ENCODE measurements at places on chromosomes 3 and 15.

DNA sequence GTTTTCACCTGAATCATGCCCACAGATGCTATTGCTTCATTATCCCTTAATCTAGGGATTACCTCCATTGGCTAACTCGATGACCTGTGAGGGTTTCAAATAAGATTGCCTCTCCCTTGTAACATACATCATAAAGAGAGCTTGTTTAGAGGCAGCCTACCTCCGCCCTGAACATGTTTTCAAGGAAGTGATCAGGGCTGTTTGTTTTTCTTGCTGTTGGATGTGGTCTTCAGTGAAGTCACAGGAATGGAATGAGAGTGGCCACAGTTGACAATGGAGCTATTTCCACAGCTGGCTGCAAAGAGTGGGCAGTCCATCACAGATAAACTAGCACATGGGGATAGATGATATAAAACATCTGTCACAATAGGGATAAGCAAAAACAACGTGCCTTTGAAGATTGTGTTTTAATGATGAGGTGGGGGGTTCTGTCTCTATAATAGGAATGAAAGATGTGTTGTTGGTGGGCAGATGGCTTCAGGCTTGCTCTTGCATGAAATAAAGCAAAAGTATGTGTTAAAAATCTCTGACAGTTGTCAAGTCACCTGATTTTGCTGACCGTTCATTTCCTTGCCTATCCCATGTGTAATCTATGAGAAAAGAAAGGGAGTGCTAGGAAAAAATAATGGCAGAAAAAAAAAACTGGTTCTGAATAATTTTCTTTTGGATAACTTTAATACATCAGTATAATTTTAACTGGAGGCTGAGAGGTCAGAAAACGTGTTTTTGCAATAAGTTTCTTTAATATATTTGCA is 642.3 kb downstream of the RBMS3 start:
- no peak overlapping the region for H3K4me3 ChIP-seq
- DNase-seq: peak; percentile 96
- no peak overlapping the region for H3K27ac ChIP-seq
- no peaks in the 10 kb centered on the region for H3K36me3 ChIP-seq
- peaks cover 46% of the 10 kb centered on the region for H3K4me1 ChIP-seq

- DNase-seq: no peak
- H3K4me1 ChIP-seq: no peaks in the 10 kb centered on the region
These were observed 54.8 kb upstream of the VGLL4 start for GRCh38 chr3:11698326-11699082.

GRCh38 chr3:5260992-5261501 is 73.5 kb downstream of the EDEM1 start:
- no peak overlapping the region for H3K4me3 ChIP-seq
- H3K27me3 ChIP-seq: no peaks in the 10 kb centered on the region
- H3K4me1 ChIP-seq: no peaks in the 10 kb centered on the region
- no peak overlapping the region for H3K27ac ChIP-seq

- no peaks in the 10 kb centered on the region for H3K27me3 ChIP-seq
- peak overlapping the region; percentile 68 for H3K27ac ChIP-seq
- H3K36me3 ChIP-seq: peaks cover 6% of the 10 kb centered on the region
These were observed 5.0 kb downstream of the VGLL4 start for GRCh38 chr3:11638495-11639358.

DNA sequence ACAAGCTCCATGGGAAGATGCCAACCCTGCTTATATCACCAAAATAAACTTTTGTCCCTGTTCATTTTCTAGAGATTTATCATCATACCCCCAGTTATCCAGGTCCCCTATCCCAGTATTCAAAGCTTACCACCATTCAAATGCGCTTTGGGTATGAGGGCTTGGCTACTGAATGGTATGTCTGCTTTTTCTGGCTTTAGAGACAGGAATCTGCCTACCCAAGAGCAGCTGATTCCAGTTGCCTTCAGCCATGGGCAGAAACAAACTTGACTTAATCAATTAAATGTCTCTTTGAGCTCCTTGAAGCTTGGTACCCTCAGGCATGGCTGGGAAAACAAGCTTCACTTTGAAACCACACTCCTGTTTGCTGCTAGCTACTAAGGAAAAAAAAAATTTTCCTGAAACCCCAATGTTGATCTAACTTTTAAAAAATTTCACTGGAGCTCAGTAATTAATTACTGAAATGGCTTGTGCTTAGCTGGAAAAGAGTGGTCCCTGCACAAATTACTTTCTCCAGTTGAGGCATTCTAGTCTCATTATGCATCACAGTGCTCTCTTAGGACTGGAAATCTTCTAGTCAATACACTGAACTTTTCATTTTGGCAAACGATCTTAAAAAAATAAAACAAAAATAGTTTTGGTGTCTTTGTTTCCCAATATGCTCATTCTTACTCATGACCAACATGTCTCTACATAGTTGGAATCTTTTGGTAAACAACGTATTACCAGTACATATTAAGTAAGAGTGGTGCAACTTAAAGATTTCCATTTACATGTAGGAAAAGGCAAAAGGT is 242.8 kb downstream of the DTWD1 start:
- H3K36me3 ChIP-seq: no peaks in the 10 kb centered on the region
- no peaks in the 10 kb centered on the region for H3K27me3 ChIP-seq
- no peak for DNase-seq
- no peaks in the 10 kb centered on the region for H3K4me1 ChIP-seq
- H3K27ac ChIP-seq: no peak overlapping the region

DNA sequence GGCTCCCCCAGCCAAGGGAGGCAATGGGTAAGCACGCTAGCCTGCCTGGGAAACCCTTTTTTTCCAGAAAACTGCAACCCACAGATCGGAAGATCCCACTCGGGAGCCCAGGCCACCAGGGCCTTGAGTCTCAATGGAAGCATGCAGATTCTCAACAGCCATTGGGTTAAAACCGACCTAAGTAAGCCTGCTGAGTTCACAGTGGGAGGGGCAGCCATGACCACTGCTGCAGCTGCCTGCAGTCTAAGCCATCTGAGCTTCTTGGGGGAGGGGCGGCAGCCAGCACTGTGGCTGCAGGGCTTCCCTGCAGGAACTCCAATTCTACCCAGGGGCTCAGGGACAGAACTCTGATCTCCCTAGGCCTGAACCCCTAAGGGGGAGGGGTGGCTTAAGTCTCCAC is 82.0 kb downstream of the DPPA2 start:
- DNase-seq: no peak
- H3K4me1 ChIP-seq: no peaks in the 10 kb centered on the region
- H3K4me3 ChIP-seq: no peak overlapping the region
- no peaks in the 10 kb centered on the region for H3K27me3 ChIP-seq

- peak overlapping the region; percentile 74 for H3K27ac ChIP-seq
- H3K4me1 ChIP-seq: no peaks in the 10 kb centered on the region
- H3K4me3 ChIP-seq: no peak overlapping the region
- DNase-seq: peak; percentile 27
These were observed 702 bp upstream of the GPX1 start for GRCh38 chr3:49358884-49359225.

DNA sequence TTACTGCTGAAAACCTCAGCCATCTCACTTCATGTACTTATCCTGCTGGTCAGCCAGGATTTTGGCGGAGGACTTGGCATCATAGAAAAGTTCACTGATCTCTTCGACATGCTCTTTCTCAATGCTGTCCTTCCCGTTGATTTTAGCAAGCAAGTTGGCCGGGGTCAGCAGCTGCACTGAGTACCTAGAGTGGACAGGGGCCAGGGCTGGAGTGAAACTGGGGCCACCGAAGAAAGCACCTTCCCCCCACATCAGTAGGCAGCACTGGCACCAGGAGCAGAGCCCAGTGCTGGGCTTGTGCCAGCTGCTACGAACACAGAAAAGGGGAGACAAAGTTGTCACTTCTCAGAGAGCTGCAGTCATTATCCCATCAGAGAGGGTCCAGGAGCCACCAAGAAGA is 29.0 kb downstream of the SEC61A1 start:
- peaks cover 3% of the 10 kb centered on the region for H3K27me3 ChIP-seq
- H3K36me3 ChIP-seq: peaks cover 3% of the 10 kb centered on the region
- no peak overlapping the region for H3K4me3 ChIP-seq
- no peak overlapping the region for H3K27ac ChIP-seq

DNA sequence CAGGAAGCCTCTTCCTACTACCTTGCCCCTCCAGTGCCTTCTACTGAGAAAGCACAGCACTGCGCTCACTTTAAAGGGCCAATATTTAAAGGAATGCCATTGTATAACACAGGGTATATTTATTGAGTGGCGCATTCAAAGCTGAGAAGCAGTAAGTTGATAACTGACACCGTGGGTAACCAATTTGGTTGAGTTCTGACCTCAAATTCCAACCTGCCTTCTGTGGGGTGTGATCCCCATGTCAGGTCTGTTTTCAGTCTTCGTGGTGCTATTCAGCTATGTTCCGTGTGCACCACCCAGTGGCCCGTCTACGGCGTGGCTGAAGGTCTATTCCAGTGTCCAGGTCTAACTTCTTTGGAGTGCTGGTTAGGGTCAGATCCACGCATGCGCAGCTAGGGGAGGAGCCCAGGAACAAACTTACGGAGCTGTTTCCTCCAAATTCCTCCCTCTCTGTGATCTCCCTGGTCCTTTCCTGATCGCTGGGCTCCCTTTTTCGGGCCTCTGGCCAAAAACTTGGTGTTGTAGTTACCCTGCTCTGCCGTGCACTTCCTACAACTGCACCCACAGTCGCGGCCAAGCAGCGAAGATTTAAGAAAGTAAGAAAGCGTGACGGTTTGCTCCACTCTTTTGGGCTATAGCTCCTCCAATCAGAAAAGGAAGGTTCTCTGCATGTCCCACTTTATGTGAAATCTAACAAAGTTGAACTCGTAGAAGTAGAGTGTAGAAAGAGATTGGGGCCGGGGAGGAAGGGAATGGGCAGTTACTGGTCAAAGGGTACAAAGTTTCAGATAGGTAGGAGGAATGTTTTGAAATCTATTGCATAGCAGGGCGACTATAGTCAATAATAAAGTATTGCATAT is 7.7 kb downstream of the LRRC2 start:
- H3K36me3 ChIP-seq: no peaks in the 10 kb centered on the region
- no peak overlapping the region for H3K4me3 ChIP-seq
- peaks cover 5% of the 10 kb centered on the region for H3K4me1 ChIP-seq
- H3K27me3 ChIP-seq: no peaks in the 10 kb centered on the region

- DNase-seq: no peak
- H3K36me3 ChIP-seq: no peaks in the 10 kb centered on the region
- no peaks in the 10 kb centered on the region for H3K27me3 ChIP-seq
- no peak overlapping the region for H3K27ac ChIP-seq
- H3K4me1 ChIP-seq: no peaks in the 10 kb centered on the region
- H3K4me3 ChIP-seq: no peak overlapping the region
These were observed 148.4 kb downstream of the DTWD1 start for GRCh38 chr15:49769225-49769624.

DNA sequence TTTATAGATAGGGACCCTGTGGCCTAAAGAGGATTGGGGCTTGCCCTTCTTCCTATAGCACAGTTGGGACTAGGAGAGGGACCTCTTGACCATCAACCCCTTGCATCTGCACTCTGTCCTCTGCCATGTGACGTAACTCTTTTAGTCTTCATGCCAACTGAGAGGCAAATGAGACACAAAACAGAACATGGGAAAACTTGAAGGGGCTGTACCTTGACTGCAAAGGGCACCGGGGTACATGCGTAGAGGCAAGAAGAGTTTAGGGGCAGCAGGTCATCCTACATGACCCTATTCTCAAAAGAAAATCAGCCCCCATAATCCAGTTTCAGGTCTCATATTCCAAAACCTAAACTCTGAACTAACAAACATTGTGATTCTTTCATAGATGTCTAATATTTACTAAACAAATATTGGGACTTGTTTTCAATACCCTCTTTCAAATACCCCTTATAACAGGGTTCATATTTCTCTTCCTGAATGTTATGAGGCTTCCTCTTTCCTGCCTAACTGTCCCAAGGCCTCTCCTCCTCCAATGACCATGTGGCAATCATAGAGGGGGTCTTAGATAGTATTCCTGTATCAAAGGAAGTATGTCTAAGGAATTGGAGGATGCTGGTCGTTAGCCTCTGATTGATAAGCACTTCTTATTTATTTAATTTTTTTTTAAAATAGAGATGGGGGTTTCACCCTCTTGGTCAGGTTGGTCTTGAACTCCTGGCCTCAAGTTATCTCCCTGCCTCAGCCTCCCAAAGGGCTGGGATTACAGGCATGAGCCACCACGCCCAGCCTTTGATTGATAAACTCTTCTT is 20.6 kb downstream of the ACKR2 start:
- DNase-seq: no peak
- no peaks in the 10 kb centered on the region for H3K4me1 ChIP-seq
- H3K4me3 ChIP-seq: no peak overlapping the region

- no peaks in the 10 kb centered on the region for H3K36me3 ChIP-seq
- no peak for DNase-seq
- H3K4me3 ChIP-seq: no peak overlapping the region
- H3K27me3 ChIP-seq: no peaks in the 10 kb centered on the region
- H3K27ac ChIP-seq: no peak overlapping the region
- no peaks in the 10 kb centered on the region for H3K4me1 ChIP-seq
These were observed 616.9 kb downstream of the ZIC1 start for GRCh38 chr3:148026009-148026588.

- no peak overlapping the region for H3K27ac ChIP-seq
- no peaks in the 10 kb centered on the region for H3K27me3 ChIP-seq
- peak; percentile 35 for DNase-seq
These were observed 205.9 kb downstream of the MBNL1 start for GRCh38 chr3:152474585-152474984.

GRCh38 chr15:67731112-67731721 is 94.1 kb upstream of the SKOR1 start:
- H3K27me3 ChIP-seq: no peaks in the 10 kb centered on the region
- DNase-seq: peak; percentile 59
- no peaks in the 10 kb centered on the region for H3K36me3 ChIP-seq
- H3K27ac ChIP-seq: no peak overlapping the region
- H3K4me1 ChIP-seq: no peaks in the 10 kb centered on the region

DNA sequence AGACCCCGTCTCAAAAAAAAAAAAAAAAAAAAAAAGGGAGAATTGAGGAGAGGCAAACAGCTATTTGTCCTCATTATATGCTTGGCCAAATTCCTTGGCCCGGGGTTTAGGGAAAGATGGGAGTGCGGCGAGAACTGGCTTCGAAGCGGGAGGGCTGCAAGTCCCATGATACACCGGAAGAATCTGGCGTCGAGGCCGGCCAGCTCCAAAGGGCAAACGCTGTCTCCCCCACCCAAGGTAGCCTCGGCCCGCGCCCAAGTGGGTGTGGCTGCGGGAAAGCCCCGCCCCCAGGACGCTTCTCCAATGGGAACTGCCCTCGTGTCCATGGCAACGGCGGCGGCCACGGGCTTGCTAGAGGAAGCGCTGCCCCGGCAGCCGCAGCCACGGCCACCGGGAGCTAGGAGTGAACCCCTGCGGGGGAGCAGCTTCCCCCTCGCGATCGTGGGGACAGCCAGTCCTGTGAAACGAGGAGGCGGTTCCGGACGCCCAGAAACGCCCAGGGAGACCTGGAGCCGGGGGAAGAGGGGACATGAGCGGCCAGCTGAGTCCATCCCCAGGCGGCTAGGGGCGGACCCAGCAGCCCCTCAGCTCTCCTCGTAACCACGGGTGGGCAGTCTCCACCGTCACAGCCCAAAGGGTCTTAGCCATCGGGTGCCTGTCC is at the start of gene TTLL13:
TTLL13 (plus strand) TSS at position 354 of the 661 bp plus-strand sequence. CDS start 1,075 bp downstream, outside the sequence.
- H3K36me3 ChIP-seq: no peaks in the 10 kb centered on the region
- H3K27me3 ChIP-seq: no peaks in the 10 kb centered on the region
- H3K4me3 ChIP-seq: peak within 1 kb of the TSS; percentile 46
- DNase-seq: peak; percentile 90
- peak within 1 kb of the TSS; percentile 67 for H3K27ac ChIP-seq

GRCh38 chr3:180351601-180352000 is 250.4 kb upstream of the TTC14 start:
- DNase-seq: no peak
- H3K36me3 ChIP-seq: no peaks in the 10 kb centered on the region
- no peak overlapping the region for H3K27ac ChIP-seq
- no peaks in the 10 kb centered on the region for H3K4me1 ChIP-seq
- no peaks in the 10 kb centered on the region for H3K27me3 ChIP-seq

GRCh38 chr3:12955651-12956315 is 114.4 kb upstream of the RPL32 start:
- no peak for DNase-seq
- H3K4me1 ChIP-seq: peaks cover 3% of the 10 kb centered on the region
- H3K27me3 ChIP-seq: no peaks in the 10 kb centered on the region
- H3K4me3 ChIP-seq: no peak overlapping the region
- H3K27ac ChIP-seq: peak overlapping the region; percentile 17
- no peaks in the 10 kb centered on the region for H3K36me3 ChIP-seq

Data from lung (tissue), 17 donors.